Stimulated activated CD4-positive, alpha-beta T cell treated with anti-CD3 and anti-CD28 coated beads, Interleukin-1b, Interleukin-23, amount 100 ng/mL, for 48 hours (primary cell): ENCODE measurements at places on chromosomes 16 and 17.

GRCh38 chr17:66073384-66073783 lies 118.5 kb downstream of the CEP112 start:
- no peak for DNase-seq

DNA sequence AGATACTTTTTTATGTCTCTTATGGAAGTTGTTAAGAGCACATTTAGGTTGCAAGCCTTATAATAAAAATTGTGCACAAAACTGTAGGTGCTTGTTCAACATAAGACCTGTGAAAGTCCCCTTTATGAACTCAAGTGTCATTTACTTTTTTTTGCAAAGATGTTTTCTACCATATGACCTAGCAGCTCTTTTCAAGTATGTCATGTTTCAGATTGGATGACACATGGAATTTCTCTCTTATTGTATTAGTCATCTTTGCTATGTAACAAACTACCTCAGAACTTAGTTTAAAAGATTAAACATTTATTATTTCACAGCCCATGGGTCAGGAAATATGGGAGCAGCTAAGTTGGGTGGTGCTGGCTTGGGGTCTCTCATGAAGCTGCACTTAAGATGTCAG lies 57.9 kb downstream of the PHKB start:
- no peak for DNase-seq

DNA sequence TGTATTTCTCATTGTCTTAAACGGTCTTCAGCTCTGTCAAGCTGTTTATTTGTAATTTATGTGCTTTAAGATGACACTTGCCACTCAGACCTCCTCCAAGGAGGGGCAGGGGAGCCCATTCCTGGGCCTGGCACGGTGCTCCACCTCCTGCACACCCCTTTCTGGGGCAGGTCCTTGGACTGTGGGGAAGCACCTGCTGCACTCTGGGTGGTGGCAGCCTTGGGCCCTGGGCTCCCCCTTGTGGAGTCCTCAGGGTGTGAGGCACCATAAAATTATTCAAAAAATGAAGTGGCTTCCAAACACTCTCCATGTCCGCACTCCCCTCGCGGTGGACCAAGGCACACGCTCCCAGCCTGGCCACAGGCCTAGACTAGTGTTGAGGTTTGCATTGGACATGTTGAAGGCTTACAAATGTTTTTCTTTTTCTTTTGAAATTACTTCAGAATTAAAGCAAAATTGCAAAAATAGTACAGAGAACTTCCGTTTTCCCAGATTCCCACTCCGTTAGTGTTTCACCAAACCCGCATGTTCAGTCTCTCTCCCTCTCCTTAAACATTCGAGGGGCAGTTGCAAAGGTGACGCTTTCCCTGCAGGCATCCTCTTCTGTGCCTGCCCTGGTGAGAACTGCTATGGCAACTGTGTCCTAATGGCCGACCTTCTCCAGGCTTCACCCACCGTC lies 32.4 kb downstream of the FOXK2 start:
- DNase-seq: peak; percentile 81

DNA sequence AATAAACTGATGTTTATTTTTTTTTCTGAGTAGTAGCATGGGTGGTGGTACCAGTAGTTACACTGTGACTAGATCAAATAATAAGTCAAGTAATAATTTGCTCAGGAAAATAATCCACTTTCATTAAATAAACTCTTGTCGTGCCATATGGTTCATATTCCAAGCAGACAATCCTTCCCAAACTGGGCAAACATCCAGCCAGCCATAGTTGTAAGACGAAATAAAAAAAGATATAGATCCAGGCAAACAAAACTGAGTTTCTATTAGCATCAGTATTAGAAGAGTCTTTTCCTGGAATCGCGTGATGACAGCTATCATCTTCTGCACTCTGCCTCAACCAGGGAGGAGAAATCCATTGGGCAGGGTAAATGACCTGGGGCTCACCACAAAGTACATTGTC lies 508.4 kb upstream of the GOT2 start:
- DNase-seq: no peak

DNA sequence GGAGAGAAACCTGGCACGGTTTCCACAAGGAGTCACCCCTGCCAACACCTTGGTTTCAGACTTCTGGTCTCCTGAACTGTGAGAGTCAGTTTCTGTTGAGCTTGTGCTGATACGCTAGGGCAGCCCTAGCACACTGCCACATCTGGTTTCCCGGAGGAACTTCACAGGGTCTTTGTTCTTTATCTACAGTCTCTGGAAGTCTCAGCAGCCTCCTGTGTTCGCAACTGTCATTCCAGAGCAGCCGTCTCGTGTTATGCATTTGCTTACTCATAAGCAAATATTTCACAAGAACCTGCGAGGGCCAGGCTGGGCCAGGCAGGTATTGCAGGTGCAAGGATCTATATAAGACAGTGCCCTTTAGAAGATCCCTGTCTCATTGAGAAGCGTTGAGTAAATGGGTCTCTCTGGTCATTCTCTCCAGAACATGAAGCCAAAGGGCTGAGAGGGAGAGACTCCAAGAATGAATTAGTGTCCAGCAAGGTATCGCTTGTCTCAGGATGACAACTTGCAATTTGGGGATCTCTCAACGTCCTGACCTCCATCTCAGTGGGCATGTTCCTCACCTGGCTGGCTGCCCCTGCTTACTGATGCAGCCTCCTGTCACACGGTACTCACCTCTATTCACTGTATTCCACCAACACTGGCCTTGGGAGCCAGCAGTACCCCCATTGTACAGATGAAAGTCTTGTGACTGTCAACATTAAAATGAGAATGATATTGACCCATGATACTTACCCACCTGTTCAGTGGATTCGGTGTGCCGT lies 141.2 kb downstream of the WWOX start:
- DNase-seq: no peak

DNA sequence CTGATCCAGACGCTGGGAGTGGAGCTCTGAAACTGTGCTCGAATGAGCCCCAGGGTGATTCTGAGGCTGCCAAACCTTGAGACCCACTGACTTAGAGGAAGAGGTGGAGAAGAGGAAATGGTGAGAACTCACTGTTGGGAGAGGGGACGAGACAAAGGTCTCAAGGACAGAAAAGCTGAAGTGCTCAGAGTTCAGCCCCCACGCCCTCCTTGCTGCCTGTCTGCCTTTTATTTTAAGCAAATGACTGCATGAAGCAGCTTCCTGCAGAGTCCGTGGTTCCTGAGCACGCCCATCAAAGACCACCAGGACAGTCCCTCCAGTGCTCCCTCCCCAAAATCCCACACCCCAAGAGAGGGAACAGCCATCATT lies 20.4 kb downstream of the COTL1 start:
- DNase-seq: no peak

DNA sequence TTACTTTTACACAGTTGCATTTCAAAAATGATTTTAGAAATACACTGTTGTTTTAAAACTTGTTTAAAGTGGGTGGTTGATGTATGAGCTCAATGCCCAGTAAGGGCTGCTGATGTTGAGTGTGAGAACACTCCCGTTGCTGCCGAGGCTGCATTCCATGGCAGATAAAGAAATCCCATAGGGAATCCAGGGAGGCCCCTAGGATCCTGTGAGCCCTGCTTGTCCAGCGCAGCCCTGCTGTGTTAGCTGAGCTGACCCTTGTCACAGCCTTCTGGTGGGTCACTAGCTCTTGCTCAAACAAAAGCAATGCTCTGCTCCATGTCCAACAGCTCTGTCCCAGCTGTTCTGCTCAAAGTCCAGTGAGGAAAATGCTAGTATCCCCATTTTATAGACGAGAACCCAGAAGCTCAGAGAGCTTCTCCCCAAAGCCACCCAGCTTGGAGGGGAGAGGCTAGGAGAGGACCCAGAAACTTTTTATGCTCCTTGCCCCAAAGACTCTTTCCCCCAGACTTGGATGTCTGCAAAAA lies 18.6 kb upstream of the COL1A1 start:
- no peak for DNase-seq

DNA sequence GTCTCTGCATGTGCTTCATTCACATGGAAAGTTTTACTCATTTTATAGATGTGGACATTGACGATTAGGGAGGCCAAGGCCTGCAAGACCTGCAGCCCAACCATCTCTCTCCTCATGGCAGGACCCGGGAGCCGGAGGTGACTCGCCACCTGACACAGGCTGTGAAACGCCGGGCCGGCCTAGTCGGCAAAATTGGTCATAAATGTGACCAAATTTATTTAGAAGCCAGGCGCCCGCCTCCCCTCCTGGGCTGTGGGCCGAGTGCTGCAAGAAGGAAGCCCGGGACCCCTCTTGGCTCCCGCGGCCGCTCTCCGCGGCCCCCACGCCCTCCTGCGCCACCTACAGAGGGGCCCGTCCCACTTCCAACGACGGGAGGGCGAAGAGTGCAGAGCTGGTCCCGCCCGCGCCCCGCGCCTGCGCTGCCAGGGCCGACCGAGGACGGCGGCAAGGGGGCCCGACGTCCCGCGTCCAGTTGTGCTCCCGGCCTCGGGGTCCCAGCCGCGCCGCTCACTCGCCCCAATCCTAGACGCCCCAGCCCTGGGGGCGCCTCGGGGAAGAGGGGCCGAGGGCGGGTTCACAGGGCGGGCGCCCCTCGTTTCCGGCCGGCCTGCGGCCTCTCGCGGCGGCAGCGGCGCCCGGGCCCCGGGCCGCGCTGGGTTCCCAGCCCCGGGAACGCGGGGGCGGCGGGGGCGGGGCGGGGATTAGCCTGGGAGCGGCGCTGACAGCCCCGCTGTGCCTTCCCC lies 47.5 kb downstream of the WNT3 start:
- peak; percentile 27 for DNase-seq

- peak; percentile 16 for DNase-seq
Observed at GRCh38 chr16:8620535-8620934, 963 bp upstream of the METTL22 start.

- peak; percentile 52 for DNase-seq
Observed at GRCh38 chr17:29807520-29808361, 122.3 kb downstream of the SSH2 start.

GRCh38 chr16:2009164-2009711 lies 383 bp downstream of the ZNF598 start:
- DNase-seq: no peak

DNA sequence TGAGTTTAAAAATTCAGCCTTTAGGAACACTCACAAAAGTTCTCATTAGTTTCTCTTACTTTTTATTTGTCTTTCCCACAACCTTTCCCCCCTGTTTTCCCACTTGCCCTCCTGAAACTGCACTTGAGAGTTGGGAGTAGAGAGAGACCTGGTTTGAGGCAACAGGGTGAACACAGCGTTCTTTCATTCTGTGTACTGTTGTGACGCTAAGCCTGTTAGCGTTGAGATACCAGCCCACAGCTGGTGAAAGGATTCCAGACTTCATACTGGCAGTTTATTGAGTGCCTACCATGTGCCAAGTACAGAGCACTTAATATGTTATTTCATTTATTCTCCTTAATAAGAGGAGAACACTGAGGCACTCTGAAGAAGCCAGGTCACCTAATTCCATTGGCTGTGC lies 10.3 kb downstream of the TNRC6C start:
- DNase-seq: no peak

- no peak for DNase-seq
Observed at GRCh38 chr17:82235775-82236141, 6.9 kb downstream of the SLC16A3 start.

DNA sequence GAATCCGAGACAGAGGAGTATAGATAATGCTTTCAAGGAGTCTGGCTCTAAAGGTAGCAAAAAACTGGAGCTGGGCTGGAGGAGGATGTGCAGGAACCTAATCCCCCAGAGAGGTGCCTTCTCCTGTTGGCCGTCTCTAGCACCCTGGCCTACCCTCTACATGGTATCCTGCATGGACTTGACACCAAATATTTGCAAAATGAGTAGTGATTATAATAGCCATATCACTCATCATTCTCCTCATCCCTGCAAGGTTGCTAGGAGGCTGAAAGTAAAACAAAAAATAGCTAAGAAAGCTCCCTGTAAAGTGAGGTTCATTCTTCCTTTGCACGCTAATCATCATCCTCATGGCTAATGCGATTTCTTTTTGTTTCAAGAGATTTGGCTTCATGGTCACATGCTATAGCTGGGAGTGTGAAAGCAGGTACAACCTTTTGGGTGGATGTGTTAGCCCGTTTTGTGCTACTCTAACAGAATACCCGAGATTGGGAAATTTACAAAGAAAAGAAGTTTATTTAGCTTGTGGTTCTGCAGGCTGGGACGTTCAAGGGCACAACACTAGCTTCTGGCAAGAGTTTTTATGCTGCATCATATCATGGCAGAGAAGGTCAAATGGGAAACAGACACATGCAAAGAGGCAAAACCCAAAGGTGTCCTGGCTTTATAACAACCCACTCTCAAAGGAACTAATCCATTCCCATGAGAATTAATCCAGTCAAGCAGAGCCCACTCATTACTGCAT lies 27.1 kb upstream of the CIITA start:
- no peak for DNase-seq

- DNase-seq: no peak
Observed at GRCh38 chr16:25693631-25694030, 1.9 kb downstream of the HS3ST4 start.

GRCh38 chr17:19712436-19713004 lies 3.9 kb downstream of the SLC47A2 start:
- DNase-seq: no peak

DNA sequence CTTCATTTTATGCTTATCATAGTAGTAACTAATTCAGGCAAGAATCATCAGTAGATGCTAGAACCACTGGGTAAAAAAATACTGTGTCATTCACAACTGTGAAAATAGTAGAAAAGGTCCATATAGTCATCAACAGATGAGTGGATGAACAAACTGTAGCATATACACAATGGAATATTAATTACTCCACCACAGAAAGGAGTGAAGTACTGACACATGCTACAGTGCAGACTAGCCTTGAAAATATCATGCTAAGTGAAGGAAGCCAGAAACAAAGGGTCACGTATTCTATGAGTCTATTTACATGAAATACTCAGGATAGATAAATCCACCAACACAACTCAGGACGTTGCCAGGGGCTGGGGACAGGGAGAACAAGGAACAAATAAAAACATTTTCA lies 13.3 kb downstream of the USP22 start:
- DNase-seq: no peak

- no peak for DNase-seq
Observed at GRCh38 chr17:17840751-17841591, 4.2 kb upstream of the SREBF1 start.

- no peak for DNase-seq
Observed at GRCh38 chr17:3667366-3668278, 756 bp downstream of the TAX1BP3 start.

DNA sequence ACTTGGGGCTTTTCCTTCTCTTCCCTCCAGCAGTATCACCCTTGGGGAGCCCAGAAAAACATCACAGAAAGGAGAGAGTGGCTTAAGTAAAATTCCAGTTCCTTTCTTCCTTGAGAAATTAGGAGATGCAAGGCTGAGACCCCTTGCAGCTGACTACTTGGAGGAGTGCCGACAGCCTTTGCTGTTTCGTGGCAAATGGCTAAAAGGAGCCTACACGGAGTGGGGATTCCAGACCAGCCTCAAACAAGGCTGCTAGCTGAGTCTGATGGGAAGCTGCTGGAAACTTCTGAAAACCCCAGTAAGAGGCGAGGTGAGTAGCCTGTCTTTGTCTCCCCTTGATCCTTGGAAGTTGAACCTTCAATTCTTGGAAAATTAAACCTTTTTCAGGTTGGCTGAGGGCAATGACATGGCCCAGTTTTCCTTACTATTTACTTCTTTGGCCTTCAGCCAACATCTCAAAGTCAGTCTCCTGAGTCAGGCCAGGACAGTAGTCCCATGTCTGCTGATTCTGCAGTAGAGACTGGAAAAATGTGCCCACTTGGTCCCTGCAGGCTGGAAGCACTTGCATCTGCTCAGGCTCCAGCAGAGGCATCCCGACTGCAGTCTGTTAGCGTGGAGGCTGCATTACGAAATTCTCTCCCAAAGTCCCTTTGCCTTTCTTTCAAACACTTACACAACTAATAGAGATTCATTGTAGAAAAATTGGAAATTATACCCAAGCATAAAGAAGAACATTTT lies 23.4 kb downstream of the SMIM36 start:
- DNase-seq: no peak
